ENCODE measurements at places on chromosomes 11 and 22. TPM values are rescaled to one million over a fixed set of nuclear protein-coding genes. Genes with fewer than 3 reads are reported as not detected.
A peak's percentile ranks its signal among the peaks of the same experiment; 100 is the strongest.

- peak; percentile 93 for DNase-seq
Observed at GRCh38 chr11:13440100-13440855, 22.7 kb downstream of the BTBD10 start.

DNA sequence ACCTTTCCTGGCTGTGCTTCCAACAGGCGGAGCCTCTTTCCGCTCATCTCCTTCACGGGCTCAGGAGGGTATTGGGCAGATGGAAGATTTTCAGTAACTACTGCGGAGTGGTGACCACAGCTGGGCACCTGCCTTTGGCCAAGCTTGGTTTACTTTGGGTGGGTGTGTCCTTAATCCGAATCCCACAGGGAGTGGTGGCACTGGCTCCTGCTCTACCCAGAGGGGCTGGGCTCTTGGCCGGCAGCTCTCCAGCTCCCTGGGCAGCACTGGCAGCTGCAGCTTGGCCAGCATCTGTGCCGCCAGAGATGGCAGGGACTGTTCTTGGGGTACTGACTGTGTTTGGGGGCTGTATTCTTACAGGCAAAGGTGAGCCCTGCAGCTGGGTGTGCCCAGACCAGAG is 29.8 kb downstream of the BID start:
- DNase-seq, result no peak

GRCh38 chr22:21857481-21857914 is 9.9 kb downstream of the MAPK1 start:
- DNase-seq, result peak; percentile 31

GRCh38 chr11:86917589-86917988 is 37.6 kb downstream of the FZD4 start:
- DNase-seq, result no peak

GRCh38 chr11:120562806-120563425 is 51.4 kb downstream of the GRIK4 start:
- DNase-seq, result no peak

The DAGLA gene
- 2.6 TPM for total RNA-seq

The KRTAP5-10 gene
- total RNA-seq, result not detected

The TRIM48 gene
- not detected for total RNA-seq
